PC-3 (cell line): ENCODE measurements at places on chromosomes 12 and 14. TPM values are rescaled to one million over a fixed set of nuclear protein-coding genes. Genes with fewer than 3 reads are reported as not detected.

- peaks cover 18% of the 10 kb centered on the region for H3K27me3 ChIP-seq
- H3K36me3 ChIP-seq = no peaks in the 10 kb centered on the region
- no peak overlapping the region for H3K4me3 ChIP-seq
- DNase-seq = no peak
- no peaks in the 10 kb centered on the region for H3K4me1 ChIP-seq
These were observed 4.6 kb downstream of the DTX1 start for GRCh38 chr12:113061061-113061694.

DNA sequence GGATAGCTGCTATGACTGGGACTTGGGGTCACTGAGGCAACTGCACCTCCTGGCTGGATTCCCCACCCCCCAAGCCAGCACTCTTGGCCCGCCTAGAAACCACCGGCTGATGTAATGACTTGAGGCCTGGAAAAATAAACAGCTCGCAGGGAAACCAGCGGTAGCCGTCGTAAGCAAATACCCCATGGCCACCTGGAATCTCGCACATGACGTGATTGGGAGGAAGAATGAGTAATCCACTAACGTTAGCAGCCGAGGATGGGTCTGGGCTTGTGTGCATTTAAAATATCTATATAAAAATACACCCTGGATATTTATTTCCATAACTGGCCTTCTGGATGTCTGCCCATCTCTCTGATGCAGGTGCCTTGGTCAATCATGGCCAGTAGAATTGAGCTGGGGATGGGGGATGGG is 120.1 kb downstream of the SMOC1 start:
- H3K27me3 ChIP-seq = peaks cover 60% of the 10 kb centered on the region
- no peaks in the 10 kb centered on the region for H3K36me3 ChIP-seq
- H3K4me3 ChIP-seq = no peak overlapping the region
- peak; percentile 66 for DNase-seq
- H3K4me1 ChIP-seq = peaks cover 18% of the 10 kb centered on the region

DNA sequence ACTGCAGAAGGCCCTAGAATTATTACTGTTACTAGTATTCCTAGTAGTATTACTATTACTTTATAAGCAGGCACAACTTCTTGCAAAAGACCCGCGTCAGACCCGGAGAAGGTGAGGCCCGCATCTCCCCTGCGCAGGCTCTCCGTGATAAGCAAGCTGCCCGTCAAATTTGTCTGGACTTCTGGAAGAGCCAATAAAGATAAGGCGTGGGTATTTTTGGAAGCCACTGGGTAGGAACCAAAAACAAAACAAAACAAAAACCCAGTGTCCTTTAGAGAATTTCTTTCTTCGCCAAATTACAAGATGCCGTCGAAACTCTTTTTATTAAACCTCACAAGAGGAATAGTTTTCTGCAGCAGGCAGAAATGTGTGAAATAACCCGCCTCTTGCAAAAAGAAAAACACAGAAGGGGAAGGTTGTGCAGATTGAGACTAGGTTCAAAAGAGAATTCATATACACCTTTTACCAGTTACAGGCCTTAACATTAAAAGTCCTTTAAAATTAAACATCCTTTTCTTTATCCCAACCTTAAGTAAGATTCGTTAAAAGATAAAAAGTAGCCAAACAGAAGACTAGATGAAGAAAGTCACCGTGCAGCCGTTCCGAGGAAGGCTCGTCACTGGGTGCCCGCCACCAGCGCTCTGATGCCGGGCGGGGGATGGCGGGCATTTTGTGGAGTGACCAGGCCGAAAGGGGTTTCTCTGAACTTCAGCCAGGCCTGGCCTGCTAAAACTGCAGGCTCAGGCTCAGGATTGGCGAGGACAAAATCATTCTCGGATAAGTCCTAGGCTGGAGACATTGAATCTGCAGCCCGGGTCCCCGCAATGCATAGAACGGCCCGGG is 1.6 kb downstream of the TBX5 start:
- H3K4me3 ChIP-seq = no peak overlapping the region
- H3K36me3 ChIP-seq = no peaks in the 10 kb centered on the region
- DNase-seq = no peak
- H3K27ac ChIP-seq = no peak overlapping the region

DNA sequence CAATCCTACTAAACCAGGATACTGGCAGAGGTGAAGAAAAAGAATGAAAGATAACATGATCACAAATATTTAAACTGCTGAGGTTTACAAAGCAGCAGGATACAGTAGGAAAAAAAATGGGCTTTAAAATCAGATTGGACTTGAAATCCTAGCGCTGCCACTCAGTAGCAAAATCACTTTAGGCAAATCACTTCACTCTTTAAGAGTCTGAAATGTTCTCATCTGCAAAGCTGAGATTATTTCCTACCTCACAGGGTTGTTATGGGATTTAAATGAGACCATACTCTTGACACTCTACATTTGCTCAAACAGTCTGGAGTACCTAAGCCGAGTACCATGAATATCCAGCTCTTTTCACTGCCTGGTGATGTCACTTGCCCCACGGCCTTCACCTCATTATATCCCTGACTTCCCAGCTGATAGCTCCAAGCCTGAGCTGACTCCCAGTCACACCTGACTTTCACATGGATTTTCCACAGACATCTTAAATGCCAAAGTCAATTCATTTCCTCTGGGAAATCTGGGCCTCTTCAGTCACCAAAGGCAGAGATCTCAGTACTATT is 60.2 kb downstream of the UBR7 start:
- no peaks in the 10 kb centered on the region for H3K27me3 ChIP-seq
- no peak for DNase-seq
- H3K27ac ChIP-seq = no peak overlapping the region
- H3K36me3 ChIP-seq = peaks cover 13% of the 10 kb centered on the region
- peaks cover 32% of the 10 kb centered on the region for H3K4me1 ChIP-seq
- no peak overlapping the region for H3K4me3 ChIP-seq

- peaks cover 2% of the 10 kb centered on the region; the same call in 1 of the 2 replicates for H3K27me3 ChIP-seq
- no peak overlapping the region for H3K27ac ChIP-seq
- no peaks in the 10 kb centered on the region for H3K36me3 ChIP-seq
- no peak for DNase-seq
- H3K4me3 ChIP-seq = no peak overlapping the region
These were observed 14.8 kb upstream of the DHRS2 start for GRCh38 chr14:23621204-23621931.

GRCh38 chr12:79439175-79439825 is 251.5 kb downstream of the PAWR start:
- H3K27me3 ChIP-seq = no peaks in the 10 kb centered on the region
- no peak overlapping the region for H3K27ac ChIP-seq
- no peaks in the 10 kb centered on the region for H3K36me3 ChIP-seq
- no peak overlapping the region for H3K4me3 ChIP-seq
- no peak for DNase-seq

DNA sequence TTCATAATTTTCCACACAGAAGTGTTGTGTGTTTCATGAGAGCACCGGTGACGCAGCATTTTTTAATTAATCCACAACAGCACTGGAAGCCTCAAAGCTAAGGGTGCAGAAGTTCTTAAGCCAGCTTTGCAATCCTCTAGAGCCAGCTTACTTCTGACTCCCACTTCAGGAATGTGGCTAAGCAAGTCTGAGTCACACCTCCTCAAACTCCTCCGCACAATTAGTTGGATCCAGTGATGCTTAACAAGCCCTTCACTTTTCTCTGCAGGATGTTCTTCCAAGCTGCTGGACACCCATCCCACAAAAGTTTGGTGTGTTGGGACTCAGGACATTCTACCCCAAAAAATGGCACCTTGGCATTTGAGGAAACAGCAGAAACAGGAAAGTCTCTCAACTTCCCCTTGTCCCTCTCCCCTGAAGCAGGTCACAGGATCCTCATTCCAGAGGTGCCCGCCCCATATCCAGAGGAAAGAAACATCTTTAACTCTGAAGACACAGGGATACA is 210.0 kb downstream of the PPM1H start:
- peak; percentile 98 for DNase-seq
- peak overlapping the region; percentile 26; the same call in 1 of the 2 replicates for H3K4me3 ChIP-seq
- no peaks in the 10 kb centered on the region for H3K27me3 ChIP-seq

DNA sequence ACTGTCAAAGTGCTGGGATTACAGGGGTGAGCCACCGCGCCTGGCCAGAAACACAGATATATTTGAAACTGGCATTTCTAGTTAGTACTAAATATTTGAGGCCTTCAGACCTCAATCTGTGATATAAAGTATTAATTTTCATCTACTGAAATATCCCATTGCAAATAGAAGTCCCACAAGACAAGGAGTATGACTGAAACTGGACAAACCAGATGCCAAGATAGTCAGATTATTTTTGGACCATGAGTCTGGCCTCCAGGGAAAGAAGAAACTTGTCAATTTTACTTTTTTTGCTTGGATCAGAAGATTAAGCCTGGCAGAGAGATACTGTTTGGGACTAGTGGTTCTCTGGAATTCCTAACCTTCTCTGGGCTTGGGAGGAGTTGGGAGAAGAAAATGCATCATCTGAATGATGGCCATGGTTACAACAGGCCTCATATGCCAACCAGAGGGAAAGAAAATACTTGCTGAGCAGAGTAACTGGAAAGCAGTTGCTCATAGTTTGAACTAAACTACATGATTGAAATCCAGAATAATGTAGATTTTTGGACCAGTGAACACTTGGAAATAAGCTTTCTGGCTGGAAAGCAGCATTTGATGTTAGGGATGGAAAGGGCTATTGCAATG is 2.9 kb upstream of the SMOC1 start:
- no peak overlapping the region for H3K4me3 ChIP-seq
- peaks cover 69% of the 10 kb centered on the region for H3K27me3 ChIP-seq
- H3K4me1 ChIP-seq = no peaks in the 10 kb centered on the region
- DNase-seq = no peak

DNA sequence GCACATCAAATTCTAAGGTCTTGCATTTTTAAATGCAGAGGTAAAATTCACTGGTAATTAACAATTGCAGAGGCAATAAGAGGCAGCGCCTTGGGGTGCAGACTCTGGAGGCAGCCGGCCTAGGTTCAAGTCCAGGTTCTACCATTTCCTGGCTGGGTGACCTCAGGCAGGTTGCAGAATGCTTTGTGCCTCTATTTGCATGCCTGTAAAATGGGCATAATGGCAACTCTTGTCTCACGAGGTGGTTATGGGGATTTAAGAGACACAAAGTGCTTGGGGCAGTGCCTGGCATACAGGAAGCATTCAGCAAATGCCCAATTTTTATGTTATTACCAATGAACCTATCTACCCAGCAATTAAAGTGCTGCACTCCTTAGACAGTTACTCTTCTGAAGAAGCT is 180.0 kb upstream of the LHX5 start:
- H3K36me3 ChIP-seq = no peaks in the 10 kb centered on the region
- no peak overlapping the region for H3K27ac ChIP-seq
- peaks cover 11% of the 10 kb centered on the region for H3K4me1 ChIP-seq
- no peak for DNase-seq

- DNase-seq = no peak
- no peaks in the 10 kb centered on the region for H3K27me3 ChIP-seq
- no peak overlapping the region for H3K27ac ChIP-seq
- H3K4me3 ChIP-seq = no peak overlapping the region
- H3K36me3 ChIP-seq = no peaks in the 10 kb centered on the region
These were observed 9.3 kb upstream of the NFYB start for GRCh38 chr12:104147346-104147745.

GRCh38 chr12:59675461-59675860 is 79.6 kb downstream of the SLC16A7 start:
- no peaks in the 10 kb centered on the region for H3K27me3 ChIP-seq
- no peak overlapping the region for H3K4me3 ChIP-seq
- H3K4me1 ChIP-seq = no peaks in the 10 kb centered on the region
- no peak for DNase-seq
- H3K27ac ChIP-seq = no peak overlapping the region

GRCh38 chr14:36751106-36751505 is 89.4 kb downstream of the PAX9 start:
- H3K4me3 ChIP-seq = no peak overlapping the region
- DNase-seq = peak; percentile 72
- peaks cover 18% of the 10 kb centered on the region for H3K4me1 ChIP-seq
- H3K36me3 ChIP-seq = no peaks in the 10 kb centered on the region
- no peak overlapping the region for H3K27ac ChIP-seq
- no peaks in the 10 kb centered on the region for H3K27me3 ChIP-seq

GRCh38 chr12:123389560-123390351 is 5.8 kb downstream of the KMT5A start:
- peak; percentile 60 for DNase-seq
- peaks cover 23% of the 10 kb centered on the region for H3K4me1 ChIP-seq
- H3K27ac ChIP-seq = peak overlapping the region; percentile 36
- H3K36me3 ChIP-seq = peaks cover 26% of the 10 kb centered on the region; the same call in 1 of the 2 replicates
- peak overlapping the region; percentile 92 for H3K4me3 ChIP-seq
- no peaks in the 10 kb centered on the region for H3K27me3 ChIP-seq

The INSM2 gene
- 0.07 TPM in 1 of 2 replicates, not detected in the other for total RNA-seq

The TPI1 gene
- total RNA-seq = 1,259 and 1,708 TPM in 2 replicates

The KRT81 gene
- 1,688 and 2,042 TPM in 2 replicates for total RNA-seq

The ZDHHC22 gene
- 0.15 and 0.81 TPM in 2 replicates for total RNA-seq
